PC-9 (cell line): ENCODE measurements at places on chromosomes 5 and 9. TPM values are rescaled to one million over a fixed set of nuclear protein-coding genes. Genes with fewer than 3 reads are reported as not detected.

Gene DNAJC25
- total RNA-seq, result 7.3 and 7.9 TPM in 2 replicates

Gene NMUR2
- total RNA-seq, result not detected in 2 replicates

- no peak for DNase-seq
- H3K4me1 ChIP-seq, result no peaks in the 10 kb centered on the region
- H3K36me3 ChIP-seq, result no peaks in the 10 kb centered on the region
- no peaks in the 10 kb centered on the region for H3K27me3 ChIP-seq
- no peak overlapping the region for H3K27ac ChIP-seq
Measured at GRCh38 chr5:52692039-52692438, 95.7 kb upstream of the ITGA1 start.

DNA sequence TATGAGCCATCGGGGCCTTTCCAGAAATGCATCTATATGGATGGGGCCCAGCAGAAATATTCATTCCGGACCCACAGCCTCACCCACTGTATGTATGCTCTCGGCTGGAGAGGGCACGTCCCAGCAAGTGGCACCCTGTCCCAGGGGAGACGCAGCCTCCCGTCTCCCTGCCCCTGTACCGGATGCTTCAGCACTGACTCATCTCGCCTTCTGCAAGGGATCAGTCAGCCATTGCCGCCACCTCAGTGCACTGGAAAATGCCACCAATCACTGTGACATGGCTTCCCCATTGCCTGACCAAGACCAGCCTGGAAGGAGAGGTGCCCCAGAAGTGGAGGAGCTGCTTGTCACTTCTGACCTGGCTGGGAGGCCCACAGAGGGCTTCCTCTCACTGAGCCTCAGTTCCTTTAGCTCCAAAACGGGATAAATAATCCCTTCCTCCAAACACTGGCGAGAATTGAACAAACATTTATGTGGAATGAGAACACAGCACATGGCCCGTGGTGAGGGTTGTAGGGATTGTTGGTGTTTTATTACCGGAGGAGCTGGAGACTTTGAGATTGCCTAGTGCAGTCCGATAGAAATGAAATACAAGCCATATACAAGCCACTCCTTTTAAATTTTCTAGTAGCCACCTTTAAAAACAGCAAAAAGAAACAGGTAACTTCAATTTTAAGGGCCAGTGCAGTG lies 43.9 kb upstream of the ORM1 start:
- peak overlapping the region; percentile 64 for H3K27ac ChIP-seq
- DNase-seq, result peak; percentile 78
- H3K4me1 ChIP-seq, result peaks cover 28% of the 10 kb centered on the region
- H3K4me3 ChIP-seq, result no peak overlapping the region

Gene PELO
- 19.8 and 21.5 TPM in 2 replicates for total RNA-seq

DNA sequence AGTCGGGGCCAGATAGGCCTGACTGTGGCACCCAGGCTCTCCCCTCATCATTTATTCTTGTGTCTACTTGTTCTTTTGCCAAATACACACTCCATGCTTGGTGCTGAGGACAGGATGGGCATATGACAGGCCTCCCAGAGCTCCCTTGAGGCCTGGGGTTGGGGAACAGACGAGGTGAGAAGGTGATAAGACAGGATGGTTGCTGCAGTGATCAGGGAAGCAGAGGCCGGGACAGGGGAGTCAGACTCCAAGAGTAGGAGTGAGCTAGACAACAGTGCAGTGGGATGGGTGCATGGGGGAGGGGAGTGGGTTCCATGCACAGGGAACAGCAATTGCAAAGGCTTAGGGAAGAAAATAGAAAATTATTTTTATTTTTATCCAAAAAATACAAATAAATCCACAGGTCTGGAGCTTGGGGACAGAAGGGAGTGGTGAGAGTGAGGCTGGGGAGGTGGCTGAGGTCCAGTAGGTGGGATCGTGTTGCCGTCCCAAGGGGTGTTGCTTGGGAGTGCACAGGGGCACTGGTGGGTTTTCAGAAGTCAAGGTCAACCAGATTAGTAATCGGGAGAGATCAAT lies 3.4 kb upstream of the AMBP start:
- no peak for DNase-seq
- H3K4me3 ChIP-seq, result no peak overlapping the region
- no peak overlapping the region for H3K27ac ChIP-seq
- no peaks in the 10 kb centered on the region for H3K4me1 ChIP-seq
- H3K27me3 ChIP-seq, result peaks cover 37% of the 10 kb centered on the region

Gene ORM2
- total RNA-seq, result not detected in 2 replicates

GRCh38 chr5:97728920-97729319 lies 545.9 kb upstream of the RIOK2 start:
- H3K4me3 ChIP-seq, result no peak overlapping the region

DNA sequence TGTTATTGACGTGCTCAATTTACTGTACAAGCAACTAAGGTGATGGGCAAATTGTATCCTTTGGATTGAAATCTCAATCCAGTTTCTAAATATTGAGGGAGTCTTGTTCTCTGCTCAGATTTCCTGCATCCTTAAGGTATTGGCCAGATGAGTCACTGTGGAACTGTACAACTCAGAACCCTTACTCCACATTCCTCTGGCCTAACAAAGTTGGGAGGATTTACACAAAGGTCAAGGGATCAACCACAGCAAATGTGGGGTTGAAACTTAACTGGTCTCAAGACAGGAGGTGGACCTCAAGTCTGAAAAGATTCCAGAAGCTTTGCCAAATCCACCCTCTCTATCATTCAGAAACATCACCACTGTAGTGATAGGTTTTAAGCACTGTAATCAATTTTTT lies 81.5 kb upstream of the AGXT2 start:
- H3K4me3 ChIP-seq, result no peak overlapping the region
- peaks cover 19% of the 10 kb centered on the region for H3K27me3 ChIP-seq
- peak; percentile 30 for DNase-seq
- H3K4me1 ChIP-seq, result no peaks in the 10 kb centered on the region
- no peaks in the 10 kb centered on the region for H3K36me3 ChIP-seq

DNA sequence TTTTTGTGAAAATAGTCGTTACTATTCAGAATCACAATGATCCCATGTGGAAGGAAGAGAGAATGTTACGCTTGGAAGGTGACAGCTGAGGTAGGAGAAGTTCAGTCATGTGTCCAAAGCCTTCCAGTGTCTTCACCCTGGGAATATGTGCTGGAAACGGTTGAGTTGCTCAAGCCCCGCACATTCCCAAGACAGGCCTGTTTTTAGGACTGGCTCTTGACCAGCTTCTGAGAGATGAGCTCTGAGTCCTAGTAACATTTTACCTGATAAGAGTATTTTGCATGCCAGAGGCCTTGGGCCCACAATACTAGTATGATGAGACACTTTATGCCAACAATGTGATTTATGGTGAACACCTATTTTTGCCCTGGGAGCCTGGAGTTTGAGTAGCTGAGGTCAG lies 101.7 kb downstream of the LMNB1 start:
- no peaks in the 10 kb centered on the region for H3K36me3 ChIP-seq
- H3K4me1 ChIP-seq, result no peaks in the 10 kb centered on the region
- H3K27ac ChIP-seq, result no peak overlapping the region
- no peak for DNase-seq
- H3K4me3 ChIP-seq, result no peak overlapping the region

- no peaks in the 10 kb centered on the region for H3K4me1 ChIP-seq
- no peak overlapping the region for H3K4me3 ChIP-seq
- DNase-seq, result no peak
Measured at GRCh38 chr5:66415208-66415607, 181.0 kb upstream of the MAST4 start.

DNA sequence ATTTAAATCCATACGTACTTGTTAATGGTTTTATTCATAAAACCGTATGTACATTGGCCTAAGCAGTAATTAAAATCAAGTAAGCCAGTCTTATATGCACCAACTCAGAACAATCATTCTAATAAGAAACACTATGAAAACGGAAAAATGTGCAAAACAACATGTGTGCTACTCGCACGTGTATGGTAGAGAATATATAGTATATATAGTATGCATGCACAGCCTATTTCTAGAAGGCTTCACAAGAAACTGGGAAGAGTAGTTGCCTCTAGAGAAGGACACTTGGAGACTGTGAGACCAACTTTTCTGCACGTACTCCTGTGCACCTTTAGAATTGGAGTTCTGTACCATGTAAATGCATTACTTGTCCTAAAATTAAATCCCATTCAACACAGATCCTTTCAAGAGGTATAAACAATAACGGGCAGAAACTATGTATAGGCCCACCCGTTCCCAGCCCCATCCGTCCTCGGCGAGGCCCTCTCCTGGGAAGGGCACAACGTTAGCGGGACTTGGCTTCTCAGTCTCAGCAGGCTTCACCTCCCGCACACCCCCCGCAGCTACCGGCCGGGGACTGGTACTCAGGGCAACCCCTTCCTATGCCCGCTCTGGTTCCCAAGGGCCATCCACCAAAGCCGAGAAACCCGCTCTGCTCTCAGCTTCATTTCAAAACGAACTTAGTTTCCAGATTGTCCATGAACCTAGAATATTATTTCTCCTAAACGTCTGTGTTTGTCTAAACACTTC lies 2.0 kb downstream of the CDC14B start:
- no peaks in the 10 kb centered on the region for H3K27me3 ChIP-seq
- peaks cover 45% of the 10 kb centered on the region for H3K4me1 ChIP-seq
- H3K36me3 ChIP-seq, result 0 out of 2 replicates have a peak, but pooled peaks cover 3% of the 10 kb centered on the region
- H3K27ac ChIP-seq, result no peak overlapping the region

- H3K27me3 ChIP-seq, result no peaks in the 10 kb centered on the region
- H3K36me3 ChIP-seq, result no peaks in the 10 kb centered on the region
- H3K27ac ChIP-seq, result peak within 1 kb of the TSS; percentile 48
- peak; percentile 45 for DNase-seq
- H3K4me1 ChIP-seq, result peaks cover 35% of the 10 kb centered on the region
Measured at GRCh38 chr5:78985116-78985724, at the start of gene ARSB. Gene ARSB (minus strand): TSS chr5:78985310. CDS start chr5:78985248, 62 bp downstream.

- H3K4me1 ChIP-seq, result no peaks in the 10 kb centered on the region
- H3K4me3 ChIP-seq, result no peak overlapping the region
- peaks cover 23% of the 10 kb centered on the region; the same call in 1 of the 2 replicates for H3K36me3 ChIP-seq
Measured at GRCh38 chr9:86036555-86036954, 62.8 kb downstream of the GOLM1 start.

DNA sequence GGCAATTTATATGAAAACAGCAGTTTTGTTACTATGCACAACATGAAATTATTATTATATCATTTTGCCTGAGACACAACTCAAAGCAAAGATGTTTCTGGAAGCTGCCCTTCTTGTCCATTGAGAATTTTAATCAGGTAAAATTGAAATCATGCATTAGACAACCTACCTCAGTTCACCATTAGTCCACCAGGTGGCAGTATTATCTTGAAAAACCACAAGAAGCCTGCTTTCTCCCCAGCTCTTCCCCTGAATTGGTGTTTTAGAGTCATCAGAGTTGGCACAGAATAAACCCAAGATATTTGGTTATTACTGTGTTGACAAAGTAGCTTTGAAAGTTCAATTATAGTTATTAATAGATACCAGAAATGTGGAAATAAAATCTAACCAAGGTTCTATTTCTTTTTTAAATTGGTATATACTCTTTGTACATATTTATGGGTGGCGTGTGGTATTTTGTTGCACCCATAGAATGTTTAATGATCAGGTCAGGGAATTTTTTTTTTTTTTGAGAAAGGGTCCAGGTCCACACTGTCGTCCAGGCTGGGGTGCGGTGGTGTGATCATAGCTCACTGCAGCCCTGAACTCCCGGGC lies 25.7 kb downstream of the UTP15 start:
- no peaks in the 10 kb centered on the region for H3K27me3 ChIP-seq
- no peak overlapping the region for H3K27ac ChIP-seq
- DNase-seq, result peak; percentile 42
- no peaks in the 10 kb centered on the region for H3K36me3 ChIP-seq

DNA sequence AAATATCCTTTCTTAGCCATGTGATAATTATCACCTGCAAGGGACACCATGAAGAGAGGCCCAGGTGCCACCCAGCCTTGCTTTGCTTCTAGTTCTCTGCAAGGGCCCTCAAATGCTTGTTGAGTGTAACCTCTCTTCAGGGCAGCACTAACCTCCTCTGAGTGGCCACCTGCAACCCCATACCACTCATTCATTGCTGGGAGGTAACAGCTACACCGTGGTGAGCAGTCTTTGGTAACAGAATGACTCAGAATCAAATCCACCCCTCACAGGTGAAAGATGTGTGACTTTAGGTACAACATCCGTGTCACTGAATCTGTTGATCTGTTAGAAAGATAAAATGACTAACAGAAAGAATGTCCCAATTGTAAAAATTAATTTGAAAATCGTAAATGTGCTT lies 365.1 kb upstream of the TRPC7 start:
- H3K27me3 ChIP-seq, result no peaks in the 10 kb centered on the region
- no peaks in the 10 kb centered on the region for H3K36me3 ChIP-seq
- DNase-seq, result peak; percentile 97
- H3K27ac ChIP-seq, result peak overlapping the region; percentile 95
- H3K4me1 ChIP-seq, result peaks cover 37% of the 10 kb centered on the region

- H3K4me3 ChIP-seq, result no peak overlapping the region
- H3K27me3 ChIP-seq, result no peaks in the 10 kb centered on the region
- H3K36me3 ChIP-seq, result no peaks in the 10 kb centered on the region
- no peak overlapping the region for H3K27ac ChIP-seq
Measured at GRCh38 chr5:125603321-125603720, 819.9 kb upstream of the GRAMD2B start.

GRCh38 chr5:148091991-148092964 lies 28.5 kb downstream of the SPINK5 start:
- no peak for DNase-seq
- no peak overlapping the region for H3K4me3 ChIP-seq
- H3K27me3 ChIP-seq, result no peaks in the 10 kb centered on the region
- no peak overlapping the region for H3K27ac ChIP-seq
- H3K36me3 ChIP-seq, result no peaks in the 10 kb centered on the region
- no peaks in the 10 kb centered on the region; the same call in 1 of the 2 replicates for H3K4me1 ChIP-seq

DNA sequence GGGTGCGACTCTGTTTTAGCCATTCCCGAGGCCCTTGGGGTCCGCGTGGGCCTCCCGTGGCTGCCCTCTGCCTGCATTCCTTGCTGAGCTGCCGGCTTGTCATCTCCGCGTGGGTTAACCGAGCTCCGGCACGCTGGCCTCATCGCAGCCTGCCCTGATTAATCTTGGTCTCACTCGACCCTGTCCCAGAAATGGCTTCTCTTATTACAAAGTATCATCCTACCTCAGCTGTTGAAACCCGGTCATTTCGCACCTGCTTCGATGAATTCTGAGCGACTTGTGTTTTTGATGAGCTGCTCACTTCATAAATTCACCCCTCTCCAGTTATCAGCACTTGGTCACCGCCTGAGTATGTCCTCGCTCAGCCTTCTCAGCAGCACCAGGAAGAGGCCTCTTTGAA lies 123.5 kb upstream of the EGFLAM start:
- H3K4me3 ChIP-seq, result no peak overlapping the region
- H3K36me3 ChIP-seq, result no peaks in the 10 kb centered on the region
- H3K27me3 ChIP-seq, result peaks cover 62% of the 10 kb centered on the region
- H3K27ac ChIP-seq, result no peak overlapping the region
- DNase-seq, result no peak

GRCh38 chr5:172079876-172080275 lies 73.4 kb upstream of the FBXW11 start:
- H3K4me1 ChIP-seq, result no peaks in the 10 kb centered on the region
- H3K27ac ChIP-seq, result no peak overlapping the region
- H3K4me3 ChIP-seq, result no peak overlapping the region
- no peak for DNase-seq

DNA sequence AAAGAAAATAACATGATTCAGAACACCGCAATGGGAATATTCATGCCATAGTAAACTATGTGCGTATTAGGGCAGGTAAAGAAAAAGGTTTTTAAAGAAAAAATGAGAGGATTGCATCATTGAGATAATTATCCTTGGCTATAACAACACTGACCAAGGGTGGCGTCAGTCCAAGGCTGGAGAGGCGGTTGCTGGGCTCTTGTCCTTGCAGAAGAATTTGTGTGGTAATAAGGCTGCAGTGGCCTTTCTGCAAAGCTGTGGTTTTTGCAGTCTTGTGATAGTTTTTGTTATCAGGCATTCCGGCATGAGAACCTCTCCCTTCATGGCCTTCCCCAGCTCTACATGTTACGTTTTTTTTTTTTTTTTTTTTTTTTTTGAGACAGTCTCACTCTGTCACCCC lies 14.0 kb downstream of the BOD1 start:
- no peaks in the 10 kb centered on the region for H3K27me3 ChIP-seq
- H3K36me3 ChIP-seq, result peaks cover 21% of the 10 kb centered on the region
- H3K4me3 ChIP-seq, result no peak overlapping the region
- no peak for DNase-seq
- no peaks in the 10 kb centered on the region for H3K4me1 ChIP-seq
- no peak overlapping the region for H3K27ac ChIP-seq
